ENCODE measurements at places on chromosomes 4 and X. TPM values are rescaled to one million over a fixed set of nuclear protein-coding genes. Genes with fewer than 3 reads are reported as not detected.

- DNase-seq = no peak
These were observed 48.3 kb upstream of the NOCT start for GRCh38 chr4:138967313-138967712.

- DNase-seq = no peak
These were observed 67.2 kb downstream of the ANK2 start for GRCh38 chr4:113116414-113117357.

SHOX gene
- 29.3 TPM for total RNA-seq

- peak; percentile 16 for DNase-seq
These were observed 19.5 kb upstream of the NFXL1 start for GRCh38 chr4:47933840-47934239.

CCSER1 gene
- not detected for total RNA-seq

DNA sequence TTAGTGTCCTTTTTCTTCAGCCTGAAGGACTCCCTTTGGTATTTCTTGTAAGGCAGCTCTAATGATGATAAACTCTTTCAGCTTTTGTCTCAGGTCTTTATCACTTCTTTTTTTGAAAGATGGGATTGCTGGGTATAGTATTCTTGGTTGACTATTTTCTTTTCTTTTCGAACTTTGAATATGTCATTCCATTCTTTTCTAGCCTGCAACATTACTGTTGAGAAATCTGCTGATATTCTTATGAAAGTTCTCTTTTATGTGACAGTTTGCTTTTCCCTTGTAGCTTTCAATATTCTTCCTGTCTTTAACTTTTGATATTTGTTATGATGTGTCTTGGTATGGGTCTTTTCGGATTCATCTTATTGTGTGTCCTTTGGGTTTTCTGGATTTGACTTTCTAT is 107.6 kb upstream of the SRD5A3 start:
- no peak for DNase-seq

GRCh38 chr4:183303301-183303700 is 16.8 kb downstream of the CLDN22 start:
- no peak for DNase-seq

All from HFFc6 (cell line).